ENCODE measurements at places on chromosomes 12 and 14.

DNA sequence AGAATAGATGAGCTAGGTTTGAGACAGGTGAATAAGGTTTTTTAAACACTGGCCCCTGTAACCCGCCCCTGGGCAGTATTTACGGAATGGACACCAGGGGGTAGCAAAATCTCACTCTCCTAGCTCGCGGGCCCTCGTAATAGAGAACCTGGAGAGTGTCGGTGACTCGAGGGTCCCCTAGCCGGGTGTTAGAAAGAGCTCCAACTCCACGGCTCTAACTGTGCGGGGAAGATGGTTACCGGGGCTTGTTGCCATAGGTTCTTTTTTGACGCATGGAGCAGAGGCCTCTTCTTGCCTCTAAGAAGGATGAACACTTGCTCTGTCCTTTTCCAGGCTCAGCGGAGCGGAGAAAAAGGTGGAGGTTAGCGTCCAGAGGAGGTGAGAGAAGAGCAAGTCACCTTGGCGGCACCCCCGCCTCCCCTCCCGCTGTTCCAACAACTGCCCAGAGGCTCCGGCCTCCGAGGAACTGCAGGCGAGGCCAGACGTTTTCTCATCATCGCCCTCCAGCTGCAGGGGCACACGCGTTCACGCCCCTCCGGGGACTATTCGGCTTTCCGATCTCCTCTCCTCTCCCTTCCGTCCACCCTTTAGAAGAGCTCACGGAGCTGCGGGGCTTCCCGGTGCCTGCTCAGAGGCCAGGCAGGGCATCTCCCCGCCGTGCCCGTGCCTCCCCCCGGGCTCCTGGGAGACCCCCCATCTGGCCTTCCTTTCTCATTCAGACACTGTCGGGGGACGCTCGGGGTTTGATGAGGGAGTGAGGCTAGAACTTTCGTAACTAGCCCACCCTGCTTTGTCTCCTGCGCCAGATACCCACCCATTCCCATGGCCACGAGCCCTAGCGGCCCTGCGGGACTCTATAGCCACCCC lies 1.4 kb upstream of the ARHGEF40 start:
- peak; percentile 84 for DNase-seq

DNA sequence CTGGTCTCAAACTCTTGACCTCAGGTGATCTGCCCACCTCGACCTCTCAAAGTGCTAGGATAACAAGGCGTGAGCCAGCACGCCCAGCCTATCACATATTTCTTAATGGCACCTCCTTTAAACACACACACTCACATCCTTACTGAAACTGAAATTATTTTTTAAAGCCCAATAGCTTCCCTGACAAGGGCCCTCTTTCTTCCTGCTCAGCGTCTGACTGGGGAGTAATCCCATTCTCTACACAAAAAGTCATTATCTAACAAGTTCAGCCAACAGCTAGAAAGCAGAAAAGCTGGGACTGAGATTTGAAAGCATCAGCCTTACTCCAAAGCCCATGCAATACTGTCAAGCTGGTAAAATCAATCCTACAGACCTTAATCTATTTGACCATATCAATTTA lies 10.0 kb upstream of the AICDA start:
- no peak for DNase-seq

- no peak for DNase-seq
These were observed 2.0 kb upstream of the PCK2 start for GRCh38 chr14:24092110-24092504.

GRCh38 chr12:66915306-66915904 lies 236.5 kb upstream of the GRIP1 start:
- peak; percentile 66 for DNase-seq

- no peak for DNase-seq
These were observed 30.3 kb downstream of the DEGS2 start for GRCh38 chr14:100129161-100129589.

GRCh38 chr12:114266536-114266935 lies 139.4 kb downstream of the TBX5 start:
- DNase-seq = no peak

DNA sequence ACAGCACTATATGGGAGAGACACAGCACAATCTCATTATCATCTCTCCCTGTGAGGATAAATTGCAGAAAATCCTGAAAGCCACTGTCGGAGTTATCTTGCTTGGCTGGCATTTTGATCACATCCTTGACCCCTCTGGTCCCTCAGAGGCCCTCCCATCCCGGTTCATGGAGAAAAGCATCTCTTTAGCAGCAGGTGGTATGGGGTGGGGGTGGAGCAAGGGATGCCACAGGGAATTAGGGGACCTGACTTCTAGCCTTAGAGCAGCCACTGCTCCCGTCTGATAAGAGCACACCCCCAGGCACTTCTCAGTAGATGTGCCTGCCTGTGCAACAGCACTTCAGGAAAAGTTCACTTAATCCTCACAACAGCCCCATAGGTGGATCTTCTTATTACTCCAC lies 38.6 kb downstream of the GRIN2B start:
- peak; percentile 47 for DNase-seq

GRCh38 chr14:69574263-69574953 lies at the start of gene CCDC177:
TSS of gene CCDC177 (minus strand) at chr14:69574871. CDS start at chr14:69573622, 1,249 bp downstream.
- peak; percentile 94 for DNase-seq

DNA sequence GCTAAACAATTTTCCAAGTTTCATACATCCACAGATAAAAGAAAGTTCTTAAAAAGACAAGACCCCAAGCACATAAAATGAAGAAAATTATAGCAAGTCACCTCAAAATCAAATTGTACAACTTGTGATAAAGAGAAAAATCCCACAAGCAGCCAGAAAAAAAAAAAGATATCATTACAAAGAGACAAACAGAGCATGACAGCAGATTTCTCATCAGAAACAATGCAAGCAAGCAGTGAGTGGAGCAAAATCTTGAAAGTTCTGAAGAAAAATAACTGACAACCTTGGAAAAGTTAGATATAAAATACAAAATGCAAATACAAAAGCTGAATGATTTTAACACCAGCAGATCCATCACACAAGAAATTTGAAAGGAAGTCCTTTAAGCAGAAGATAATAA lies 194.5 kb upstream of the SOX5 start:
- no peak for DNase-seq

- DNase-seq = no peak
These were observed 61.3 kb downstream of the ZNF664 start for GRCh38 chr12:124034297-124034696.

- DNase-seq = no peak
These were observed 2.2 kb downstream of the SSTR1 start for GRCh38 chr14:38209572-38210557.

- peak; percentile 74 for DNase-seq
These were observed 9.8 kb upstream of the RARG start for GRCh38 chr12:53241623-53242412.

DNA sequence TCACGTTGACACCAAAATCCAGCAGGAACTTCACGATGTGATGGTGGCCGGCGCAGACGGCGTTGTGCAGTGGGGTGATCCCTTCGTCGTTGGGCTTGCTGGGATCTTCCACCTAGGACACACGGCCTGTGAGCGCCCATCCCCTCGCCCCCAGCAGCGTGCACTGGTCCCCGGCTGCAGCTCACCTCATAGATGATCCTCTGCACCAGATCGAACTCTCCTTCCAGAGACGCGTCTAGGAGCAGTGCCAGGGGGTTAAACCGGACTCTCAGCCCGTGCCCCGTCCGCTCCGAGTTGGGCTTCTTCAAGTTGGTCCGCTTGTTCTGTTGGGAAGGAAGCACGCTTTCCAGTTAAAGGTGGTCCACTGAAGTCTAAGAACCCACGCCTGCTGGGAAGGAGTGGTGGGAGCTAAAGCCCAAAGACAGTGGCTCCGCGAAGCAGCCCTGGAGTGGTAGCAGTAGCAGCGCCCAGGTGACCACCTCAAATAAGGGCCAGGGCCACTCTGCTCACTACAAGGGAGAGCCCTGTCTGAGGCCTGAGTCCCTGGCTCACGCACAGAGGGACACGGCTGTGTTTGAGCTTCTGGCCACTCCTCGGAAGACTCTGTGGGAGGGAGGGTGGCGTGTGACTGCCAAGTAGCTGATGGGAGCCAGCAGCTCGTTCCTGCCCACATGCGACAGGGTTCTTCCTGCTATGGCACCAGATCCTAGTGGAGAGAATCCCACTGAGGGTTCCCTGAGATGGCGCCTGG lies 23.3 kb downstream of the ZFYVE21 start:
- no peak for DNase-seq

GRCh38 chr12:115322275-115322674 lies 638.3 kb upstream of the TBX3 start:
- DNase-seq = no peak

DNA sequence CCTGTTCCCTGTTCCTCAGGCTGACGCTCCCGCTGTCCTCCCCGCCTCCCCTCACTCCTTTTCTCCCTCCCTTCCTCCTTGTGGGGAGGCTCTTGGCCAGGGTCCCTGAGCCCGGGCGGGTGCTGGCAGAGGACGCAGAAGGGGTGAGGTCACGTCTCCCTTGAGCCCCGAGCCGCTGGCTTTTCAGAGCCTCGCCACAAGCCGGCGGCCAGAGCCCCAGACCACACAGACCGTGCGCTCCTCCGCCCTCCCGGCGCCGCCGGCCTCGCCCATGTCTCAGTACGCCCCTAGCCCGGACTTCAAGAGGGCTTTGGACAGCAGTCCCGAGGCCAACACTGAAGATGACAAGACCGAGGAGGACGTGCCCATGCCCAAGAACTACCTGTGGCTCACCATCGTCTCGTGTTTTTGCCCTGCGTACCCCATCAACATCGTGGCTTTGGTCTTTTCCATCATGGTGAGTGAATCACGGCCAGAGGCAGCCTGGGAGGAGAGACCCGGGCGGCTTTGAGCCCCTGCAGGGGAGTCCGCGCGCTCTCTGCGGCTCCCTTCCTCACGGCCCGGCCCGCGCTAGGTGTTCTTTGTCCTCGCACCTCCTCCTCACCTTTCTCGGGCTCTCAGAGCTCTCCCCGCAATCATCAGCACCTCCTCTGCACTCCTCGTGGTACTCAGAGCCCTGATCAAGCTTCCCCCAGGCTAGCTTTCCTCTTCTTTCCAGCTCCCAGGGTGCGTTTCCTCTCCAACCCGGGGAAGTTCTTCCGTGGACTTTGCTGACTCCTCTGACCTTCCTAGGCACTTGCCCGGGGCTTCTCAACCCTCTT lies at the start of gene TMEM233:
Gene TMEM233 (plus strand): TSS at position 197 of the 821 bp plus-strand sequence. CDS start 75 bp downstream, at position 272.
- peak; percentile 83 for DNase-seq

DNA sequence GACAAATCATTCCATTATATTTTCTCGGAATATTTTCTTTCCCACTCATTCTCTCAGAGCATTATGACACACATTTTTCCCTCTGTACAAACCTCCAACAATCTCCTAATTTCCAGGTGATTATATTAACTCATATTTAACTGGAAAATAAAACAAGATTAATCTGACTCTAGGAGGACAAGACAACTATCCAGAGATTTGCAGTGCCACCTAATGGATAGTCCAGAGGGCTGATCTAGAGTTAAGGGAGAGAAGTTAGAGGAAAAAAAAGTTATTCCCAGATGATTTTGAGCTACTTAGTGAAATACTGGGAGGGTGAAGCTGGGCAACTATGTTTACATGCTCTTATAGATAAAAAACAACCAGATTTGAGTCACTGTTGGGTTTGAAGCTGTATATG lies 161.7 kb downstream of the ALX1 start:
- peak; percentile 4 for DNase-seq

GRCh38 chr14:89004166-89004565 lies 179.7 kb downstream of the TTC8 start:
- DNase-seq = no peak

DNA sequence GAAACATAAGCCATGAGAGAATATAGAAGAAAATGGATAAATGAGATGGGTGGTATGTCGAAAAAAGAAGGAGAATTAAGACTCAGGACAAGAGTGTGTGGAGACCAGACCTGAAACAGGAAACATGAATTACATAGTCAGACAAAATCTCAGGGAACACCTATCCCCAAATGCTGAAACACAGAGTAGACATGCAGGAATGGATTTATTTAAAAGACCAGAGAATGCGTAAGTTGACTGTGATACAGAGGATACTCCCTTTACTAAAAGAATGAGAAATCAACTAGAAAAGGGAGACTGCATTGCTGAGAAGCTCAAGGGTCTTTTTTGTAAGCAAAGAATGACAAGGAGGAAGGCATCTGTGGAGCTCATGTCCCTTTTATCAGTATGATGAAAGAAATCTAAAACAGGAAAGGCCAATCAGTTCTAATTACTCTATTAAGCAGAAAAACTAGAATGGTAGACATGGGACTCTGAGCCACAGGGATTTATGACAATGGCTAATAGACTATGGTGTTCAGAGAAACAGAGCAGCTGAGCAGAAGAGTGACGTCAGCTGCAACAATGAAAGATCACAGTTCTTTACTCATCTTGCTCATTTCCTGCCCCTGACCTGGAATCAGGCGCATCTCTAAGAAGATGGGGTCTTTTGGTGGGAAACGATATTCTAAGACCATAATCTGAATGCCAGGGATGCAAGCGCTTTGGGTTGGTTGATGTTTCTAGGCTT lies 138.9 kb upstream of the DHRS4 start:
- DNase-seq = no peak

GRCh38 chr14:97056086-97056485 lies 258.9 kb downstream of the VRK1 start:
- no peak for DNase-seq

- no peak for DNase-seq
These were observed 13.0 kb downstream of the SLC25A3 start for GRCh38 chr12:98606359-98606988.

- no peak for DNase-seq
These were observed 184.8 kb upstream of the PDE3A start for GRCh38 chr12:20183563-20183962.

GRCh38 chr12:55736780-55737580 lies 5.9 kb upstream of the GDF11 start:
- DNase-seq = peak; percentile 81

DNA sequence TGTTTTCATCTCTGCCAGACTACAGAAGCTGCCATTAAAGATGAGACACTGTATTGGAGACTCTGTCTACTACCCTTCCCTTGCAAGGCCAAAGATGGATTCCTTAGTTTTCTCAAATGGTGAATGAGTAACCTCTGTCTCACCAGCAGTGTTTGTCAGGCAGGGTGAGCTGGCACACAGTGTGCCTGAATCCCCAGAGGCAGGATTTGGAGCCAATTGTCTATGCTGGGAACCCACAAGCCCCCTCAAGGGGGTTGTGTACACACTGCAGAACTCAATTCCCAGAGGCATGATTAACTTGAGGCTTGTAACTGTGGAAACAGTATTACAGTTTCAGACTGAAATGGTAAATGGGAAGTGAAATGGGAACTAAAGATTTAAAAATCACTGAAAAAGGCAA lies 136.8 kb upstream of the PTPRB start:
- peak; percentile 18 for DNase-seq

DNA sequence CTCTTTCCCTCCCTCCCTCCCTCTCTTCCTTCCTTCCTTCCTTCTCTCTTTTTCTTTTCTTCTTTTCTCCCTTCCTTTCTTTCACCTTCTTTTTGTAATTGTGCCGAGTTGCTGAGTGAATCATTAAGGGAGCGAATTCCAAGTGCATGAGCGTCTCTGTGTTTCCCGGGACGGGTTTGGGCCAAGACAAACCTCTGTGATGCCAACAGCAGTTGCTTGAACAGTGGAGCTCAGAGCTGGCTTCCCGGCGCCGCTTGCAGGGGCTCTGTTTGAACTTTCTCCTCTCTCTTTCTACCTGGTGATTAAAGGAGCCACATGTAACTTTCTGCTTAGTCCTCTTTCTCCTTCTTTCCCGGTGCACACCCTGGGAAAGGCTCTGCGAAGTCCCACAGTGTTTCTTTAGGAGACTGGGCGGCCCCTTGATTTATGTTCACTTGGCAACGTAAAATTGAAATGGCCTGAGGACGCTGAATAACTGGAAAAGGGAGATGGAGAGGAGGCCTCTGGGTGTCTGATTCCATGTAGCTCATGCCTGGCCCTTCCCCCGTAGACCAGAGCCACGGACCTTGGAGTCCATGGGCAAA lies 33.7 kb upstream of the MAP1LC3B2 start:
- no peak for DNase-seq

- no peak for DNase-seq
These were observed 2.2 kb upstream of the BATF start for GRCh38 chr14:75519826-75520728.

GRCh38 chr12:56087220-56087619 lies 7.3 kb downstream of the ERBB3 start:
- DNase-seq = no peak
